ENCODE measurements at places on chromosomes 2 and 18.
A peak's percentile ranks its signal among the peaks of the same experiment; 100 is the strongest.

GRCh38 chr2:20519309-20519708, 72.4 kb downstream of the RHOB start:
- no peak for DNase-seq

- DNase-seq, result no peak
Measured at GRCh38 chr2:20113986-20114938, 62.8 kb upstream of the LAPTM4A start.

DNA sequence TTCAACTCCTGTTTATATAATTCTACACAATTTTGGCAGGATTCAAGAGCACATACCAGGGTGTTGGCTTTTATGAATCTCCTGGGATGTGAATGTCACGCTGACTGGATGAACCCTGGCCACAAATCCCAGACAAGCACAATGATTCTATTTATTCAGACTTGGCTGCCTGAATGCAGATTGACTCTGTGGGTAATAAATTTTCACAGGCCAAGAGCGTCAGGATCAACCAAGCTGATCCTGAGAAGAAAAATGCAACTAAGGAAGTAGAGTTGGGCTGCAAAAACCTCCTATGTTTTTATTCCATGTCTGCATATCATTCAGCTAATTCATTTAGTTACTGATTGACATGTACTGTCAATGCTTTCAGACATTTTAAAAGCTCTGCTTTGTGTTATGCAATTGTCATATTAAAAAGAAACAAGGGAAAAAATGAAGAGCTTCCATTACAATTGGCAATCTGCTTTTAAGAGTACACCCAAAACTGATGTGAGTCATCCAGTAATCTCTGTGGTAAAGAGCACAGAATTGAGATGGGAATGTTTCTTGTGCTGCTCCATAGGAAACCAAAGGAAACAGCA, 173.0 kb upstream of the REV1 start:
- peak; percentile 9 for DNase-seq

- DNase-seq, result no peak
Measured at GRCh38 chr2:128325611-128326181, 7.0 kb upstream of the HS6ST1 start.

DNA sequence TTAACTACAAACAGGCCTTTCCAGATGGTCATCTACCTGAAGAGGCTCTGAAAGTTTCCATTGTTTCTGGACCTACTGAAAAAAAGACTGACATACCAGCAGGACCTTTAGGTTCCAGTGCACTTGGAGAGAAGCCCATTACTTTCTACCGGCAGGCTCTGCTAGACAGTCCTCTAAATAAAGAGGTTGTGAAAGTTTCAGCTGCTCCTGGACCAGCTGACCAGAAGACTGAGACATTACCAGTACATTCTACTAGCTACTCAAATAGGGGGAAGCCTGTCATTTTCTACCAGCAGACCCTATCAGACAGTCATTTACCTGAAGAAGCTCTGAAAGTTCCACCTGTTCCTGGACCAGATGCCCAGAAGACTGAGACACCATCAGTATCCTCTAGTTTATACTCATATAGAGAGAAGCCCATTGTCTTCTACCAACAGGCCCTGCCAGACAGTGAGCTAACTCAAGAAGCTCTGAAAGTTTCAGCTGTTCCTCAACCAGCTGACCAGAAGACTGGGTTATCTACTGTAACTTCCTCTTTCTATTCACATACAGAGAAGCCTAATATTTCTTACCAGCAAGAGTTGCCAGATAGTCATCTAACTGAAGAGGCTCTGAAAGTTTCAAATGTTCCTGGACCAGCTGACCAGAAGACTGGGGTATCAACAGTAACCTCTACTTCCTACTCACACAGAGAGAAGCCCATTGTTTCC, 65.8 kb downstream of the ALMS1 start:
- no peak for DNase-seq

DNA sequence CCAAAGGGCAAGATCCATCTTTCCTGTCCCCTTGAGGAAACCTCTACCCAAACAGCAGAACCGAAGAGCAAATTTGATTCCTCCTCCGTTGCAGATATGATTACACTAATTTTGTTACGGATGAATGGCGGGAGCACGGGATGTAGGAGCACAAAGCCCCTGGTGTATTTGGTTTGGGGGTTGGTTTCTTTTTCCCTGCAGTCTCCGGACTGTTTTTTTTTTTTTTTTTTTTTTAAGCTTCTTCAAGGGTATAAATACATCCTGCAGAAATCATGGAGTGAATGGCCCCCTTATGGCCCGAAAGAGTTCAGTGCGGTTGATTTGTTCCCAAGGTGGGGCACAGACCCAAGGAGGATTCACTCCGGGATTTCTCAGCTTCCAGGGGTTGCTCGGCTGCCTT, 135.3 kb upstream of the SH3BP4 start:
- DNase-seq, result no peak

DNA sequence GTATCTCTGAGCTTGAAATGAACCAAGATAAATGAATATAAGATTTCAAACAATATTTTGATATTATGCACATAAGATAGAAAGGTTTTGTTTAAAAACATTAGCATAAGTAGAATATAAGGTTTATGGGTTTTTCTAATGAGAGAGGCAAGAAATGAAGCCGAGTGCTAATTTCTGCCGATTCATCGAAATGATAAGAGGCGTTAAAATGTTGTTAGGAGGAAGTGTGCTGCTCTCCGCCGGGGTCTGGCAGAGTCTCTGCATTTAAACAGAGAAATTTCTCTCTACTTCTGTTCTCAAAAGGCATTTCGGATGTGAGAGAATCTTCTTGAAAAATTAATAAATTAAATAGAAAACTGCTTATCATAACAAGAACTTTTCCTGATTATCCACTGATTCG, 83.6 kb downstream of the MRPS9 start:
- DNase-seq, result no peak

- DNase-seq, result no peak
Measured at GRCh38 chr2:197304556-197305011, 6.0 kb downstream of the ANKRD44 start.

GRCh38 chr18:24590946-24591345, 130.5 kb downstream of the HRH4 start:
- DNase-seq, result no peak

GRCh38 chr18:73006331-73006730, 138.5 kb upstream of the NETO1 start:
- DNase-seq, result no peak

- no peak for DNase-seq
Measured at GRCh38 chr18:75070235-75070624, 138.7 kb downstream of the PTGR3 start.

DNA sequence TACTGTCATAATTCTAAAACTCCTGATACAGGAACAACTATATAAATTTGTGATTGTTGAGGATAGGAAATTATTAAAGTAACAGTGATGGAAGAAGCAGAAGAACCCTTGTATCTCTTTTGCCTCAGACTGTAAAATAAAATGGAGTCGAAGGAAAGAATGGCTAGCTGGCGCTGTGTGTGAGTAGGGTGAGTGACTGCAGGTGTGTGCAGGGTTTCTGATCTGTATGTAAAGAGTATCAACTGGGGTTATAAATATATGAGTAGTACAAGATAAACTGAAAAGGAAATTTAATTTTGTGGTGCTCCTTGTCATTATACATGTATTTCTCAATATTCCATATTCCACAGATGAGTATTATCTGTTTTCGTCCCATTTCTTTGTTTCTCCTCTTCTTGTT, 15.2 kb downstream of the POLI start:
- no peak for DNase-seq

DNA sequence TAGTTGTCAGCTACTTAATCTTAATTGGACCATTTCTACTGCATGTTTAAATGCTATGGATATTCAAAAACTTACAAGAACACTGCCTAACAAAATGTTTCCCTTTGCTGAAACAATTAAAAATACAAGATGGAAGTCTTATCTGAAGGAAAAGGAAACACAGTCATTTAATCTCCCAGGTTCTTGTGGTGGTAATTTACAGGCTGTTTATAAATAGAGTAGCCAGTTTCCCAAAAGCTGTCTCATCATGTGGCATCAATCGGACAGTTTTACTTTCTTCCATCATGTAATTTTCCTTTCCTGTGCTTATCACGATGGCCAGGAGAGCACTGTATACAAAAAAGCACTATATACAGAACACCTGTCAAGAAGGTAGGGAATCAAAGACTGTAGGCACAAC, 368.1 kb downstream of the ZEB2 start:
- DNase-seq, result no peak
